K562 (cell line): ENCODE measurements at places on chromosomes 2 and 18. TPM values are rescaled to one million over a fixed set of nuclear protein-coding genes. Genes with fewer than 3 reads are reported as not detected.

Gene VIT
- total RNA-seq: not detected in 2 replicates

Gene CROCC2
- not detected in 2 replicates for total RNA-seq

Gene TRPM8
- total RNA-seq: not detected in 2 replicates

Gene ASB1
- total RNA-seq: 35.5 and 37.7 TPM in 2 replicates

Gene SIX3
- total RNA-seq: not detected in 2 replicates

Gene C2orf15
- total RNA-seq: 0.16 and 0.18 TPM in 2 replicates

Gene ERFE
- 6.5 and 6.7 TPM in 2 replicates for total RNA-seq

Gene CHRNG
- total RNA-seq: not detected in 2 replicates

Gene CCDC74B
- 1.0 and 1.4 TPM in 2 replicates for total RNA-seq

Gene UGT1A10
- total RNA-seq: not detected in 2 replicates

Gene UGT1A8
- not detected in 2 replicates for total RNA-seq

Gene TCF23
- total RNA-seq: not detected in 2 replicates

Gene HOXD10
- not detected in 2 replicates for total RNA-seq

Gene POMC
- total RNA-seq: not detected in 2 replicates

Gene CCDC148
- total RNA-seq: 0.58 and 0.64 TPM in 2 replicates

Gene BMP10
- 0.89 and 0.91 TPM in 2 replicates for total RNA-seq

Gene PTPRM
- total RNA-seq: 0.16 and 0.31 TPM in 2 replicates

Gene C2orf78
- 0.18 and 0.22 TPM in 2 replicates for total RNA-seq

Gene STARD6
- not detected in 2 replicates for total RNA-seq

Gene RIOK3
- total RNA-seq: 61.2 and 62.9 TPM in 2 replicates

Gene MORN2
- total RNA-seq: 10.2 and 10.4 TPM in 2 replicates

Gene CDH20
- total RNA-seq: not detected in 2 replicates

Gene DCDC2C
- total RNA-seq: not detected in 2 replicates

Gene ANKRD62
- 0.44 and 0.69 TPM in 2 replicates for total RNA-seq

Gene SERPINB3
- total RNA-seq: not detected in 2 replicates

Gene ERICH2
- total RNA-seq: 1.2 and 1.3 TPM in 2 replicates

Gene NR4A2
- 5.1 and 5.6 TPM in 2 replicates for total RNA-seq

Gene TPO
- total RNA-seq: not detected in 2 replicates

Gene PCGF1
- 27.3 and 33.6 TPM in 2 replicates for total RNA-seq

Gene IL18RAP
- total RNA-seq: 4.4 and 5.2 TPM in 2 replicates

Gene MTX2
- total RNA-seq: 70.2 and 70.4 TPM in 2 replicates

Gene PSMD14
- total RNA-seq: 166 and 175 TPM in 2 replicates
